Hepatic stellate cell (primary cell): ENCODE measurements at places on chromosomes 13 and 19.
A peak's percentile ranks its signal among the peaks of the same experiment; 100 is the strongest.

DNA sequence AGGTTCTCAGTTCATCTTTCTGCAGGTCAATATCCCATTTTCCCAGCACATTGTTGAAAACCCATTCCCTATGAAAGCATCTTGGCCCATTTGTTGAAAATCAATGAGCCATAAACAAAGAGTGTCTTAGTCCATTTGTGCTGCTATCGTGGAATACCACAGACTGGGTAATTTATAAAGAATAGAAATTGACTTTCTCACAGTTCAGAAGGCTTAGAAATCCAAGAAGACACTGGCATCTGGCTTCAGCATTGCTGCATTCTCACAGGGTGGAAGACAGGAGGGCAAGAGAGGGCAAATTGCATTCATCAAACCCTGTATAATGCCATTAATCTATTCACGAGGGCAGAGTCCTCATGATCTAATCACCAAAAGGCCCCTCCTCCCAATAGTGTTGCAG is 34.1 kb downstream of the ZNF823 start:
- no peak for DNase-seq

- no peak for DNase-seq
Measured at GRCh38 chr13:84567848-84568247, 685.6 kb upstream of the SLITRK1 start.

- DNase-seq: no peak
Measured at GRCh38 chr19:51676566-51677083, 16.5 kb upstream of the SPACA6 start.

DNA sequence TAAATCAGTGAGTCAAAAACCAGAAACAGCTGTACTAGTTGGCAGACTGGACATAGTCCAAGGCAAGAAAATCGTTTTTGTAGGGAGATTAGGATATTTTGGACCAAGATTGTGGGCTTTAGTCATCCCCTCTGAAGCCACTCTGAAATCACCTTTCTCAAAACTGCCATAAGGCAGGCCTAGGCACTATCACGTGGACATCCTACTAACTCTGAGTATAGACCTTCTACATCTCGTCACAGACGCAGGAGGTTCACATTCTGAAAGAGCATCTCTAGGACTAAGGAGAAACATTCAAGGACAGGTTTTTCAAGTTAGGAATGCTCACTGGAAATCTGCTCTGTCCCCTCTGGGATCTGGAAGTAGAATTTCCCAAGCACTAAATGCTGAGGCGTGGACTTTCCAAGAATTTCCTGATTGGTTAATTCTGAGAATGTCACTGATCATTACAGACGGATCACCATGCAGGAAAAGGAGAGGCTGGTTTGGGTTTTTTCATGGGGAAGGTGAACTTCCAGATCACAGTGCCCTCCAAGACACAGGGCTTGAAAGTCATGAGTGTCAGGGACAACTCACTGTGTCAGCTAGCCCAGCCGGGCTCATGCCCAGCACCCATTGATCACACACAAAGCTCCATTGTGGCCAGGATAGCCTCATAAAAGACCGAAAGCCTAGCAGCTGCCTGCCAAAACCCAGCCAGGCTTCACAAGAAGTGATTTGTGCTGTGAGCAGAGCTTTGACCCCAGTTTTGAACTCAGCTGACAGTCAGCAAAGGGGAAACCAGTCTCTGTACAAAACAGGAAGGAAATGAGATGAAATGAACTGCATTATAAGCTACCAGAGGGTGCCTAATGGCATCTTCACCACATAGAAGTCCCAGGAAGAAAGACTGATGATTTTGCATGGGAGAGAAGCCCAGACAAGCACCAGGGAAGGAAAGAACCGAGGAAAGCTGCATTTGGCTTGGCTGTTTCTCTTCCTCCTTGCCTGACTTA is 2.7 kb upstream of the RUBCNL start:
- no peak for DNase-seq

DNA sequence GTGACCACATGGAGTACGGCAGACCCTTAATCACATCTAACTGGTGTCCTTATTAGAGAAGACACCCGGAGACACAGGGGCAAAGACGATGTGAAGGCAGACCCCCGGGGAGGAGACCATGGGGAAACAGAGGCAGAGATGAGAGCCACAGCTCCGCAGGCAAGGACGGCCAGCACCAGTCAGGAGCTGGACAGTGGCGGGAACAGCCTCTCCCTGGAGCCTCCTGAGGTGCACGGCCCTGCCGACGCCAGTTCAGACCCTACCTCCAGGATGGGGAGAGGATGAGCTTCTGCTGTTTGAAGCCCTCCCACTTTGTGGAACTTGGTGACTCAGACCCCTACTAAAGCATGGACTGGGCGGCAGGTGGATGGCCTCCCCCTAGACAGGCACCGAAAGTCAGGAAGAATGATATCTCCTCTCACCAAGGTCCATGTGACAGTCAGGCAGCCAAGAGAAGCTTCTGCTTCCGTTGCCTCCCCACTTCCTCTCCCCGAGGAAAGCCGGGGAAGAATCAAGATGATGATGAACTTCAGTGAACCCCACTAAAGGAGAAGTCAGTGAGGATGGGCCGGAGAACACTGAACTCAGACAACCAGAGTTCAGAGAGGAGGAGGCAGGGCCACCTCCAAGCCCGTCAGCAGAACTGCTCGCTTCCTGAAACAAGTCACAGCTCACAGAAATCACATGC is 25.4 kb downstream of the RAB20 start:
- no peak for DNase-seq

DNA sequence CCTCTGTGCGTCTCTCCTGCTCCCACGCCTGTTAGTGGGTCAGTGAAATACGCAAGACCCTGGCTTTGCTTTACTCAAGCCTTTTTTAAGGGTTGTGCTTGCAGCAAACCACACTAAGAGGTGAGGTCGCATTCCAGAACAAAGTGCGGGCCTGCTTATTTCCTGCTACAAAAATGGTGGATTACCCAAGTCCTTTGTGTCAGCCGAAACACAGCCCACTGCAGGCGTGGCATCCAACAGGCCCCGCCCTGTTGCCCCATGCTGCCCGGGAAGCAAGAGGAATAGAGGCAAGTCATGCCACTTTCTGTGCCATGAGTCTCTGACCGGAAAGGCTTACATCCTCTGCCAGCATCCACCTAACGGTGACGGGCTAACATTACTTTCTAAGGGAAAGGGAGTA is 7.7 kb upstream of the IRS2 start:
- no peak for DNase-seq

DNA sequence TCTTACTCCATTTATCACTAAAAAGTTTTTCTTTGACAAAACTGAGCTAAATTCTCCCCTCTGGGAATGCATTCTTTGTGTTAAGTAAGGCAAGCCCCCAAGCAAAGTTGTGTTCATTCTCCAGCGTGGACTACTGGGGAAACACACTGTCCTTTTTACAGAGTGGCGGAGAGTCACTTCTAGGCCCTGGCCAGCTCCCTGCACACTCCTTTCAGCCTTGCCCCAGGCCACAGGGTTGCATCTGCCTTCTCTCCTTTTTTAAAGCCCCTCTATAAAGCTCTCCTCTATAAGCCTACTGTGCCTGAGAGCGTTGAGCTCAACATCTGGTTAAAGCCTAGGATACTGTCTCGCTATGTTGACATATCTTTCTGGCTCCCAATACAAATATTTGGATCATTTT is 803.4 kb downstream of the PCDH17 start:
- DNase-seq: no peak

GRCh38 chr13:75533861-75534260 is 3.8 kb downstream of the COMMD6 start:
- DNase-seq: no peak

DNA sequence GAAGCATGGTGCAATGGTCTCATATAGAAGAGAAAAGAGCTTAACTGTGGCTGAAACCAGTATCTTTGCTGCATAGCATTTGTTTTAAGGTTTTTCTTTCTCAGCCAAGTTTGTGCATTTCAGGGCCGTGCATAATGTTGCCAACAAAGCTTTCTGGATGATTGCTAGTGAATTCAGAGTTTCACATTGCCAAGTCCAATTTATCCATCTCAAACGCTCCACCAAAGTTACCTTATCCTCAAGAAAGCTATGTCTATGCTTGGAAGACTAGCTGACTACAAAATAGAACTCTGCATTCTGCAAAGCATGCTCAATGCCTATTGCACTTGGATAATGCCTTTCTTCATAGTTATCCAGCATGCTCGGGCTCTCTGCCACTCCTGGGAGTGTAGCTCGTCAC is 535.8 kb upstream of the SGCG start:
- DNase-seq: no peak

DNA sequence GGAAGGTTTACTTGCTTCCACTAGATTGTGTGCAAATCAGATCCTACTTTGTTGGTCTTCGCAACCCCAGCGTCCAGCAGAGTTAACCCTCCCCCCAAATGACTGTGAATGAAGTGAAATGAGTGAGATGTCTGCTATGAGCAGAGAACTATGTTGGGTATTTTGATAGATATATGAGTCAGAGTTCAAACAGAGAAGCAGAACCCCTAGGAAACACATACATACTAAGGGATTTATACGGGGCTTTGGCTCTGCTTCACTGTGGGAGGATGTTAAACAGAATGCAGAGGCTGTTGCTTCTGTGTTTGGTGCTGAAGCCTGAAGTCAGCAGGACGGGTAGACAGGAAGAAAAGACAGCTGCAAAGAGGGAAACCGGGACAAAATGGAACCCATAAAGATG is 197.0 kb downstream of the MZT1 start:
- DNase-seq: peak; percentile 33

DNA sequence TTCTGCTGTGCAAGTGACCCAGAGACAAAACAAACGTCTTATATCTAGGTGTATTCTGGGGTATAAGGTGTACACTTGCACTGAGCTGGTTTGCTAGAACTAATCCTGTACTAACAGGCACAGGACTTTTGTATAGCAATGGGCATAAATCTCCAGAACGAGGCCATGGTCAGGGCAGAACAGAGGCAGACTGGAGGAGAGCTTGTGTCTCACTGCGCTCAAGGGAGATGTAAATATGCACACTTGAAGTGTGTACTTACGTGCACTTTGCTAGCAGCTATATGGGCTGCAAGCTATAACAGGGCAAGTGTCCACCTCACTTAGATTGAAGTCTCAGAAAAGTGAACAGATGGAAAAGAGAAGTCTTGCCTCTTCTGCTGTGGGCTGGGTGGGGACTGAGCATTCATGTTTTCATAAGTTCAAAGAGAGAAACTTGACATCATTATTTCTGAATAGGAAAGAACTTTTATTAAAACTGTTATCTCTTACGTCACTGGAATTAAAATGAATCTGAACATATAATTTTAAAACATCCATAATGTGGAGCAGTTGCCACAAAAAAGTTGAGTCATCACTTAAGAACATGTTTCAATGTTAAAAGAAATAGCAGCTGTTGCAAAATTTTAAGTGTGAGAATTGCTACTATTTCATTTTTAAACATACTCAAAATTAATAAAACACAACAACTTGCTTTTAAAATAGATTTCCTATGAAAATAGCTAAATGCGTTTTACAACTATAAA is 888.3 kb downstream of the PCDH9 start:
- DNase-seq: no peak

DNA sequence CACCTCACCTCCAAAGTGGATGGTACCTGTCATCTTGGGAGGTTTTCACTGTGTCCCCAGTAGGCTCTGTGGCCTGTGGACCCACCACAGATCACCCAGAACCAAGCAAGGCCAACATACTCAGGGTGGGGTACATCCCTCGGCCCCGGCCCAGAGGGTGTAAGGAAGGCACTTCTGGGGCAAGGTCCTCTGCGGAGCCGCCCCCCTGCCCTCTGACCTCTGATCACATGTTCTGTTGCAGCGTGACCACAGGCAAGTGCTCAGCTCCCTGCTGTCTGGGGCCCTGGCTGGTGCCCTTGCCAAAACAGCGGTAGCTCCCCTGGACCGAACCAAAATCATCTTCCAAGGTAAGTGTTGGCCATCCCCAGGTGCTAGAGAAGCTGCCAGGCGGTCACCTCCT is 36.7 kb downstream of the TMEM161A start:
- DNase-seq: no peak

DNA sequence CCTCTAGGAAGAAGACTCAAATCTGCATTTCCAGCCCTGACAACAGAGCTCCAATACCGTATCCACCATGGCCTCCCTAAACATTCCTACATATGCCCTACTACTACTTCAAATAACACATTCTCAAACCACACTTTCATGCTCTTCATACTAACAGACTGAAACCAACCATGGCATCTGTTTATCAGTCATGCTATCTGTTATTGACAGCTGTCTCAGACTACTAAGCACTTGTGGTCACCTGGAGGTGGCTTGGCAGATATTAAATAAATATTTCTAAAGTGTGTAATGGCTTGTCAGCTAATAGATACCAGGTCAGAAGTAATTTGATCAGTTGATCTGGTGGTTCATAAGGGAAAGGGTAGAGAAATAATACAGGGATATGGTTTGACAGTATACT is 489.1 kb downstream of the DIAPH3 start:
- no peak for DNase-seq

DNA sequence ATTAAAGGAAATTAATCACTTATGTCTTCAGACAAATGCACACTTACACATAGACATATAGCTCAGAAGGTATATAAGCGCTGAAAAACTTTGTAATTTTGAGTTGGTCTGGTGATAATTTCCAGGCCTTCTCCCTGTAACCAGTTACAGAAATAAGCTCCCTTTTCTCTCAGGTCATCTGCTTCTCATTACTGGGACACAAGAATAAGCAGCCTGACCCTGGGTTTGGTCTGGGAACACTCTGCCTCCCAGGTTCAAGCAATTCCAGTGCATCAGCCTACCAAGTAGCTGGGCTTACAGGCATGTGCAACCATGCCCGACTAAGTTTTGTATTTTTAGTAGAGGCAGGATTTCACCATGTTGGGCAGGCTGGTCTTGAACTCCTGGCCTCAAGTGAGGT is 274.5 kb downstream of the LMO7 start:
- no peak for DNase-seq

- no peak for DNase-seq
Measured at GRCh38 chr13:50912851-50913250, 3.3 kb downstream of the RNASEH2B start.

DNA sequence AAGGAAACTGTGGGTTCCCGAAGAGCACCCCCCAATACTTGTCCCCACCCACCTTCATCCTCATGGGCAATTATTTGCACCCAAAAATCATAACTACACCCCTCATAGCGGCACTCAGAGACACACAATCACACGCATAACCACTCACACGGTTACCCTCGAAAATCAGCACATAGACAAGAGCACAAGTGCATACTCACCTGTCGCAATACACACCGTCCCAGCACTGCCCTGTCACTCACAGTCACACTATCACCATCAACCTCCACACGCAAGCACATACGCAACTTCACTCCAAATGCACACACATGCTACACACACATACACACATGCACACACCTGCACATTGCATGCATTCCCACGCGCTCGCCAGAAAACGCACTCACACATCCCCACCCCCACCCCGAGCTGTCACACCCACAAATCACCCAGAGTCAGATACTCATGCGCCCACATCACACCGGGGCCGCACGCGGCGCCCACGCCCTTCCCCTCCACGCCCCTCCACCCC is 535 bp downstream of the COL5A3 start:
- DNase-seq: peak; percentile 47

DNA sequence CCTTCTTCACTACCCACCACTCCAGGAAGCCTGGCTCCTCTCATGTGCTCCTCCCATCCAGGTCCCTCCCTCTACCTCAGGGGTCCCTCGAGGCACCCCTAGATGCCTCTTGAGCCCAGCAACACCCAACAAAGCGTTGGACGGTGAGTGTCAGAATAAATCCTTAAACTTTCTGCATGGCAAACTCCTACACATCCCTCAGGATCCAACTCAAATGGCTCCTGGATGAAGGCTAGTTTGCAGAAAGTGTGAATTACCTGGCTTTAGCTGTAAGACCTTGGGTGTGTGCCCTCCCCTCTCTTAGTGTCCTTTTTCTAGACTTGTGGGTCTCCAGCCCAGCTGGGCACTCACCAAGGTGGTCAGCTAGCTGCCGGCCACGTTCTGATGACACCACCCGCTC is 5.4 kb downstream of the MPV17L2 start:
- DNase-seq: no peak

- DNase-seq: no peak
Measured at GRCh38 chr13:74706801-74707200, 572.6 kb upstream of the KLF12 start.
